Thymus (tissue), 14 donors: ENCODE measurements at places on chromosomes 16 and 17. TPM values are rescaled to one million over a fixed set of nuclear protein-coding genes. Genes with fewer than 3 reads are reported as not detected.

Gene CCR7
- 60.3 TPM for total RNA-seq

Gene MYO15A
- 0.24 TPM for total RNA-seq

Gene KRT24
- total RNA-seq: 0.14 TPM

Gene KRTAP4-9
- total RNA-seq: not detected

Gene FOXL1
- 0.19 TPM for total RNA-seq

Gene SYT17
- total RNA-seq: 0.38 TPM

DNA sequence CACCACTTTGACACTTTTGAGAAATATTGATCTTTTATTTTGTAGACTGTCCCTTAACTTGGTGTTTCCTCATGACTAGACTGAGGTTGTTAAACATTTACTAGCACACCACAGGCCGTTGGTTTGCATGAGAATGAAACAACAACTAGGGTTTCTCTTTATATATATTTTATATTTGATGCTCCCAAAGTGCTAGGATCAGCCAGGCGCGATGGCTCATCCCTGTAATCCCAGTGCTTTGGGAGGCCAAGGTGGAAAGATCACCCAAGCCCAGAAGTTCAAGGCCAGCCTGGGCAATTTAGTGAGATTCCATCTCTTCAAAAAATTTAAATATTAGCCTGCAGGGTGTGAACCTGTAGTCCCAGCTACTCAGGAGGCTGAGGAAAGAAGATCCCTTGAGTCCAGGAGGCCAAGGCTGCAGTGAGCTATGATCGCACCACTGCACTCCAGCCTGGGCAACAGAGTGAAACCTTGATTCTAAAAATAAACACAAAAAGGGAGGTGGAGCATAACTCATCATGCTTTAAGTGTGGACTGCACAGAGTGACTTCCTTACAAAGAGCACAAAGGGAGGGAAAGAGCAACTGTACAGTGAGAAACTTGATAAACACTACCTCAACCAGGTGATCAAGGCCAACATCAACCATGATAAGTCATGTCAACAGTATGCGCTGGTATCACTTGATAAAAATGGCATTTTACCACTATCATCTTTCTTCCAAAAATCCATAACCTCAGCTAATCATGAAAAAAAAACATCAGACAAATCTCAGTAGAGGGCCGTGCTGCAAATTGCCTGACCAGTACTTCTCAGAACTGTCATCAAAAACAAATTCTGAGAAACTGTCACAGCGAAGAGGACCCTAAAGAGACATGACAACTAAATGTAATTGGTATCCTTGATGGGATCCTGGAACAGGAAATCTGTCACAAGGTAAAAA is 72.8 kb upstream of the ATF7IP2 start:
- no peak for DNase-seq

DNA sequence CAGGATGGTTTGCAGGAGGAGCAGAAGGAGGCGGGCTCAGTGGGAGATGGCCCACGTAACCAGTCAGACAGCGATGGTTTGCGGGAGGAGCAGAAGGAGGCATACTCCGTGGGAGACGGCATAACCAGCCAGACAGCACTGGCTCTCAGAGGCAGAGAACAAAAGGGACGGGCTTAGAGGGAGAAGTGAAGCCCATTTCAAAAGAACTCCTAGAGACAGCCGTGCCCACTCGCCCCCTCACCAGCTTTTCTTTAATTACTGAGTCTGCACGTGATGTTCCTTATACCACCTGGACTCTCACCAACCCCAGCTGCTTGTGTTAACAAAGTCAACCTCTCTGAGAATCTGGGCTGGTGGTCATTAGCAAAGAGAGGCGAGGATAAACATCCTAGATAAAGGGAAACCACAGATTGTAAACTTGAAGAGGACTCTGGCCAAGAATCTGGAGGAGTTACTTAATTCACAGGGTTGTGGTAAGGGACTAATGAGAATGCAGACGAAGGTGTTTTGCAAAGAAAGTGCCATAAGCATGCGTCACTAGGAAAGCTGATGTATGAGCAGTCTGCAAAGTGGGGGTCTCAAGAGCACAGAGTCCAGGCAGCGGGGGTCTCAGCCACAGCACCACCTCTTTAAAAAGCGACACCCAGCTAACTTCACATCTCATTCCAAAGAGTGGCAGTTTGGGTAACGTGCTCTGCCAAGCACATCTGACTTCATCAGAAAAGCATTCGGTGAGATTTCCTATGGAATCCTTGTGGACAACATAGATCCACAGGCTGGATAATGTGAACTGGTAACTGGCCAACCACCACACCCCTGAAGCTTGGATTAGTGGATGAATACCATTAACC is 51.7 kb downstream of the NXN start:
- no peak for DNase-seq

- no peak for DNase-seq
Observed at GRCh38 chr16:58709333-58709732, 24.8 kb upstream of the SLC38A7 start.

GRCh38 chr17:81723651-81724209 is 11.6 kb downstream of the SLC25A10 start:
- no peak for DNase-seq

DNA sequence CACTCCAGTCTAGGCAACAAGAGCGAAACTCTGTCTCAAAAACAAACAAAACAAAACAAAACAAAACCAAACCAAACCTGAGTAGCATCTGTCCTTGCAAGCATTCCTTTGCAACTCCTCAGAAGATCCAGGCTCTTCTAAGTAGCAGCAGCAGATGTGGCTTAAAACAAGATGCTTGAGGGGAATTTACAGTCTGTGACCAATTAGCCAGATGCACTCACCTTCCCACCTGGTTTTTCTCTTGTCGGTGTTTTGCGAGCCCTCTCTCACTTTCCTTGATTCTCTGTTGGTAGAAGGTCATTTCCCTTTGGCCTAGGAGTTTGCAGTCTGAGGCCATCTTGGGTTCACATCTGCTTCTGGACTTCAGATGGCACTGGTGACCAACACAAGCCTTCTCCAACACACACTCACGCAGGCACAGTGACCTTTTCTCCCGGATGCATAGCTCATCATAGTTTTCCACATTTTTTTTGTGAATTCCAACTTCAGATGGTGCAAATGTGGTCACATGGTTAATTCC is 276.8 kb downstream of the STX8 start:
- no peak for DNase-seq

GRCh38 chr16:64952177-64952576 is 169.7 kb downstream of the CDH11 start:
- no peak for DNase-seq

DNA sequence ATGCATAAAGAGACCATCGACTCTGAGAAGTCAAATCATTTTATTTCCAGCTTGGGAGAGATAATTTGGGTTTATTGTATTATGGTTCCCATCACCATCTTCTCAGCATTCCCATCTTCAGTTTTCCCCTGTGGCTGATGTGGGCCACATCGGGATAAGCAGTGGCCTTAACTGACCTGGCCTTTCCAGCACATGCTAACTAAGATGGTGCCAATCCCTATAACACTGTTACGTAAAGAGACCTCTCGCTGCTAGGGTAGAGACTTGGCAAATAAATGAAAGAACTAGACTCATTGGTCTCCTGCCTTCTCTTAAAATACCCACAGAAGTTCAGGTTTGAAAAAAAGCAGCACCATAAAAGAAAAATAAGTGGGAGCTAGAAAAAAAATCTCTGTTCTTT is 49.4 kb downstream of the VPS35L start:
- DNase-seq: no peak

GRCh38 chr17:78146471-78146869 is 285 bp downstream of the C17orf99 start:
- DNase-seq: no peak

- peak; percentile 24 for DNase-seq
Observed at GRCh38 chr17:29929006-29929532, 959 bp downstream of the SSH2 start.

DNA sequence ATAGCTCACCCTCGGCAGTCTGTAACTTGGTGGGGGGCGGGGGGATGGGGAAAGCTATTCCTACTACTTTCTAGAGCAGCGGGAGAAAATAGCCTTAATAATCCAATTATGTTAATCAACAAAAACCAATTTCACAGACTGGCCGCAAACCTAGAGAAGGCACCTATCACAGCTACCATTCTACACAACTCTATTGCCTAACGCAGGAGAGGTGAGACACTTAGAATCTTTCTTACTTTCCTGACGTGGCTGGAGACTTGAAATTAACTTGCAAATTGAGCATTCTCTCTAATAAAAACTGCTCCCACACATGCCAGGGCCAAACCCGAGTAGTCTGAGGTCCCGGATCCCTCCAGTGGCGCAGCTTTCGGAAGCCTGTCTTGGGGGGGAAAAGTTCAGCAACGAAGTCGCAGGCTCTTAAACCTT is 794 bp downstream of the SMG6 start:
- peak; percentile 9 for DNase-seq
